Stimulated activated naive CD8-positive, alpha-beta T cell treated with anti-CD3 and anti-CD28 coated beads, Interleukin-15, Interleukin-2, amounts not matched to agents 100 U/mL and 50 U/mL, for 24 hours (primary cell): ENCODE measurements at places on chromosomes 2 and 18.

DNA sequence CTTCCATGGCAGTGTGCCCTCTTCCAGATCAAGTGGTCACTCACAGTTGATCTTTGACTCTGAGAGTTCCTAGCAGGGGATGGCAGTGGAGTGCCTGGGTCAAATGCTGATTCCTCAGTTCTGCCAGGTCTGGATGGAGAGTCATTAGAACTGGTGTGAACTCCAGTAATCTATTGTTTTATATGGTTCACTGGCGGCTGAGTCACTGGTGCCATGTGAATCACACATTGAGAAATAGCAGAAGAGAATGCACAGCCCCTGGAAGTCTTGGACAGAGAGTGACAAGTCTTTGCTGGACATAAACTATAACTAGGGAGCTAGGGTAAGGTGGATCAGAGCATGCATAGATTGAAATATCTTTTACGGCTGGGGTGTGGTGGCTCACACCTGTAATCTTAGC lies 86.9 kb downstream of the EIF2AK3 start:
- DNase-seq: no peak

DNA sequence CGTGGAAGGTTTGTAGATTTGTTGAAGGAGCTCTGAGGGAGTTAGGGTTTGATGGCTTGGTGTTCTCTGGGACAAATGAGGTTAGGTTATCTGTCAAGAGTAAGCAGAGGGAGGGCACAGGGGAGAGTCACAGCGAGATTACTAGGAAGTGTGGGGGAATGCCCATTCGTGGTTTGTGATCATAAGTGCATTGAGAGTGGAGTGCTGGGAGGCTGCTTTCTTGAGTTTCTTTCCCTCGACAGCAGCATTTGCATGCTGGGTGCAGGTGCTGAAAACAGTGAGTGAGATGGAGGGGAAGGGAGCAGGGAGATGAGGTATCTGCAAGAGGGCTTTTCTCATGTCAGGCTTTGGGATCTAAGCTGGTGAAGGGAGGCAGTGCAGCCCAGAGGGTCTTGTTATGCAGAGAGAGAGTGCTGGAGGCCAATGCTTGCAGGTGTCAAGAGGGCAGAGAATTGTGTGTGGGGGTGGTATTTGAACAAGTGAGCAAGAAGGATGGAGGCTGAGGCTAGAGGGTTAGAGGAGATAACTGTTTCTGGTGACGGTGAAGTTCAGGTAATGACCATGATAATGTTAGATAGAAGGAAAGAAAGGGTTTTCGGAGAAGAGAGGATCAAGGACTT lies 8.8 kb downstream of the RALB start:
- DNase-seq: peak; percentile 58

DNA sequence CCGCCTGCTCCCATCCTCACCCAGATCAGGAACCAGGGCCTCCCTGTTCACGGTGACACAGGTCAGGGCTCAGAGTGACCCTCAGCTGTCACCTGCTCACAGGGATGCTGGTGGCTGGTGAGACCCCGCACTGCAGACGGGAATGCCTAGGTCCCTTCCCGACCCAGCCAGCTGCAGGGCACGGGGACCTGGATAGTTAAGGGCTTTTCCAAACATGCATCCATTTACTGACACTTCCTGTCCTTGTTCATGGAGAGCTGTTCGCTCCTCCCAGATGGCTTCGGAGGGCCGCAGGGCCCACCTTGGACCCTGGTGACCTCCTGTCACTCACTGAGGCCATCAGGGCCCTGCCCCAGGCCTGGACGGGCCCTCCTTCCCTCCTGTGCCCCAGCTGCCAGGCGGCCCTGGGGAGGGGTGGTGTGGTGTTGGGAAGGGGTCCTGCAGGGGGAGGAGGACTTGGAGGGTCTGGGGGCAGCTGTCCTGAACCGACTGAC lies 31.7 kb downstream of the GPC1 start:
- DNase-seq: no peak

DNA sequence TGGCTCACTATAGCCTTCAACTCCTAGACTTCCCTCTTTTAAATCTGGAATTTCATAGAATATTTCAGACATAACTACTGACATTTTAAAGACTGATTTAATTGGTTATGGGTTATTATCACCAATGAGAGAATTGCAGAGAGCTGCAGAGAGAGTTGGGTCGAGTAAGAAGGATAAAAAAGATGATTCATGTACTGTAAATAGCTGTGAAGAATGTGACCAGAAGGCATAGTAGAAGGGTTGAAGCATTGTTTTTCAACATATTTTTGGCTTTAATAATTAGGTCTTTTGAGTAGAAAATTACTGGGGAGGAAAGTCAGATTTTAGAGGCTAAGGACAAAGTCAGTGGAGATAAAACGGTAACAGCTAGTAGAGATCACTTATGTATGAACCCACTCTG lies 503.2 kb upstream of the SLC8A1 start:
- no peak for DNase-seq

GRCh38 chr2:228227466-228227865 lies 46.0 kb upstream of the SPHKAP start:
- DNase-seq: no peak

- DNase-seq: no peak
Measured at GRCh38 chr2:77372636-77373035, 149.5 kb downstream of the LRRTM4 start.

- no peak for DNase-seq
Measured at GRCh38 chr2:176473177-176473576, 203.9 kb downstream of the MTX2 start.

DNA sequence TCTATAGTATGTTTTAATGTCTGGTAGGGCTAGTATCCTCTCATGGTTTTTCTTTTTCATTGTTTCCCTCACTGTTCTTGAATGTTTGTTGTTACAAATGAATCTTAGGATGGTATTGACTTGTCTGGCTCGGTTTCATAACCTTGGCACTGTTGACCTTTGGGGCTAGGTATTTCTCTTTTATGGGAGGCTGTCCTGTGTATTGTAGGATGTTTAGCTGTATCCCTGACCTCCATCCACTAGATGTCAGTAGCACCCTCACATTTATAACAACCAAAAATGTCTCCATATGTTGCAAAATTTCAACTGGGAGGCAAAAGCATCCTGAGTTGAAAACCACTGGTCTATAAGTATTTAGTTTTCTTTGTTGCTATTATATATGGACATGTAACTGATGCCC lies 7.0 kb upstream of the AOX1 start:
- no peak for DNase-seq

GRCh38 chr18:10306779-10307178 lies 147.7 kb upstream of the APCDD1 start:
- no peak for DNase-seq

DNA sequence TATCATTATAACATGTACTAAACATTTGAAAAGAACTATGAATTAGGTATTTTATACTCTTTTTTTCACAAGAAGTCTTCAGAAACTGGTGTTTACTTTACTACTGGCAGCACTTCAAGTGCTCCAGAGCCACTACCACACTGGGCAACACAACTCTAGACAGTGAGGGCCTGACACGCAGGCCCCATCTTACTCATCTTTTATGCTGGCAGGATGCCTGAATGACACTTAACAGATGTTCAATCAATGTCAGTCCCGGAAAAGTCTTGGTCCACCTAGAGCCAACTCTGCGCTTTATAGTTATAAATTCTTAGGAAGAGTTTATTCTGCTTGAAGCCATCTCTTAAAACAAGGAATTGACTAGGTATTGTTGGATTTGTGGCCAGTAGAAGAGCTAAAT lies 8.7 kb upstream of the WIPF1 start:
- no peak for DNase-seq

DNA sequence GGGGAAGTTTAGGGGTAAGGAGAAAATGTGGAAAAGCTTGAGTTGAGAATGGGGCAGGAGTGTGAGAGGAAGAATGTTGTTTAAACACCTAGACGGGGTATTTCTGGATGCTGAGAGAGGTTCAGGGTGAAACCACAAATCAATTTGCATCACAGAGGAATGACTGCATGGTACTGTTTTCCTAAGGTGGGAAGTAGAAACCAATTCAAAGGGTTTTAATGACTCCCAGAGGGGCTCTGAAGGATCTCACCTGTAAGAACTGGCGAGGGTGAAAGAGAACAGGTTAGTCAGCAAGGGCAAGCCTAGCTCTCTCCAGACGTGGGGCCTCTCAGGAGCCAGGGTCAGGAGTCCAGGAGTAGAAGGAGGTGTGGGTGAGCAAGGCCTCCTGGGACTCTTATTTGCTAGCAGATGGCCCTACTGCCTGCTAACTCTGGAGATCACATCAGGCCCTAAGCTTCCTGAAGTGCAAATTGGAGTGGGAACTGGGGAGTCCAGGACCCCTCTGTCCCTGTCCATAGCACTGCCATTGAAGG lies 133.0 kb upstream of the CELF4 start:
- no peak for DNase-seq

DNA sequence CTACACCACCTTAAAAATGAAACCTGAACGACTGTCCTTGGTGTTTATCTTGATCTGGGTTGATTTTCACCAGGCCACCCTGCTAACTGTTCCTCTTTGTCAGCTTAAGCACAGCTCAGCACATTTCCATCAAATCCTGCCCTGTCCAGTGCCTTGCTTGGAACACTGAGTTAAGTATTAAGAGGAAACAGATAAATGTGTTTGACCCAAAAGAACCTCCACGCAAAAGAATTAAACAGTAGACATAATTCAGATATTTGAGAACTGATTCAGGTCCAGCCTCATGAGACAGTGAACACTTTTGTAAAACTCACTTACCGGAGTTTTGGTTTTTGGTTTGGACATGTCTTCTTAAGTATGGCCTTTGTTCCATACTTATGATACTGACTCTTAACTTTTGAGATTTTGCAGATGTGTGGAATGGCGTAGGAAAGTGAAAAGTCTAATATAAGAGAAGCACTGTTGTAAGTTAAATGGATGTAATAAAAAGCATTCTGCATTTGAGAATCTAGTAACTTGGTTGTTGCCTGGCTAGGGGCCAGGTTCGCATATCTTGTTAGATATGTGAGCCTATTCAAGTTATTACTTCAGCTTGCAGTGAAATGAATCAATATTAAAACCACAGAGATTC lies 88.9 kb upstream of the SERPINE2 start:
- DNase-seq: no peak

DNA sequence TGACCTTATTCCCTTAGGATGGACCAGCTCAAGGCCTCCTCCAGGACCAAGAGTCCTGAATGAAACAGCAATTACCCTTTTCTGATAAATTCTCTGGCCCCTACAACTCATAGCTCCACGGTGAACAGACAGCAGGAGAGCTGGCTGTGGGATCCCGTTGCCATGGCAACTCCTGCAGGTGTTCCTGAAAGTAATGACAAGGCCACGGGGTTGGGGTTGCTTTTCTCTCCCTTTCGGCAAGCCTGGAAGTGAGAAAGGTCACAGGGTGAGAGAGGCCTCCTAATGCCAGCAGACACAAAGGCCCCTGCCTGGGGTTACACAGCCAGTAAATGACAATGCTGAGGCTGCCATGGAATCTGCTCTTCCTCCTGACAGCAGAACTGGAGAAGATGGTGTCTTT lies 403.0 kb downstream of the NBAS start:
- DNase-seq: no peak

GRCh38 chr2:31523871-31524492 lies 56.8 kb downstream of the SRD5A2 start:
- peak; percentile 58 for DNase-seq

GRCh38 chr2:3129867-3130266 lies 247.8 kb downstream of the EIPR1 start:
- DNase-seq: no peak

DNA sequence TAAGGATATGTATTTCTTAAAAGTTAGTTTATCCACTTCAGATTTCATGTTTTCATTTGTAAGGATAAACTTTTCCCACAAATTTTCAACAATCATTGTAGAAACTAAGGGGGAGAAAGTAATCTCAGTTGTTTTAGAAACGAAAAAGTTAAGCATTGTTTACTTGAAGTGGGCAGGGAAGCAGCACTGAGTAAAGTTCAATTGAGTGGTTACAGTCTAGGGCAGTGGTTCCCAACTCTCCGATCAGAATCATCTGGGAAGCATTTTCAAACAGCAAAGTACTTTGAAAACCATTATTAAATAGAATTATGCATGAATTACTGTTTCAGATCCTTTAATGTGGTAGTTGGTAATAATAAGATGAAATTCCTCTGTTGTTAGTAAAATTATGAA lies 12.5 kb downstream of the MRPL35 start:
- DNase-seq: no peak

DNA sequence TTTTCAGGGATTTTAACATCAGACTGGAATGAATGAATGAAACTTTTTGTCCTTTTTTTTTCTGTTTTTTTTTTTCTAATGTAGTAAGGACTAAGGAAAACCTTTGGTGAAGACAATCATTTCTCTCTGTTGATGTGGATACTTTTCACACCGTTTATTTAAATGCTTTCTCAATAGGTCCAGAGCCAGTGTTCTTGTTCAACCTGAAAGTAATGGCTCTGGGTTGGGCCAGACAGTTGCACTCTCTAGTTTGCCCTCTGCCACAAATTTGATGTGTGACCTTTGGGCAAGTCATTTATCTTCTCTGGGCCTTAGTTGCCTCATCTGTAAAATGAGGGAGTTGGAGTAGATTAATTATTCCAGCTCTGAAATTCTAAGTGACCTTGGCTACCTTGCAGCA lies 53.4 kb downstream of the SMAD4 start:
- DNase-seq: no peak

DNA sequence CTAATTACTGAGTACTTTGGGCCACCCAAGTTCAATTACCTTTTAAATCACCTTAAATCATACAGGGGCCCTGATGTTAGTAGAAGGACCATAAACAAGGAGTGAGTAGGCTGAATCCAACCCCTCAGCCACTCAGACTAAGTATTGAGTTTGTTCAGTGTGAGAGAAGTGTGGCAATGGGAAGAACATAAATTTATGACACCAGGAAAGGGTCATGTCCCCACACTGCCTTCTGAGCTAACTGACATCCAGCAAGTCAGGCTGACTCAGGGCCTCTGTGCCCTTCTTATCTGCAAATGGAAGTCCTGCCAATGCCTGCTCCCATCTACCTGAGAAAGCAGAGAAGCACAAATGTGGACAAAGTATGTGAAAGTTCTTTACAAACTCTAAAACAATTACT lies 12.9 kb downstream of the PLEKHM3 start:
- no peak for DNase-seq

DNA sequence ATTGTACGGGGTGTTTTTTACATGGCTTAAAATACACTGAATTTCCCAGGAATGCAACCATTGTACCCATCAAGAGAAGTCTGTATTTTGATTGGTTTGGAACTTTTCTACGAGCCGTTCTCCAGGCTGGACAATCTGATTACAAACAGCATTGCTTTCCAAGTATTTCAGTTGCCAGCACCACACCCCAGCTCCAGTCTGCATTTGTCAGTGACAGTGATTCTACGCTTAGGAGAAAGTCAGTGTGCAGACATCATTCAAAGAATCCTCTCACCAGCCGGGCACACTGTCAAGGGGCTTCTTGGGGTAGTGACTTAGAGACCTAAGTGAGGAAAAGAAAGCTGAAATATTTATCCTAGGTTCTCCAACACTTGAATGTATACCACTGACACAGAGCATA lies 194.1 kb downstream of the ANAPC1 start:
- no peak for DNase-seq

DNA sequence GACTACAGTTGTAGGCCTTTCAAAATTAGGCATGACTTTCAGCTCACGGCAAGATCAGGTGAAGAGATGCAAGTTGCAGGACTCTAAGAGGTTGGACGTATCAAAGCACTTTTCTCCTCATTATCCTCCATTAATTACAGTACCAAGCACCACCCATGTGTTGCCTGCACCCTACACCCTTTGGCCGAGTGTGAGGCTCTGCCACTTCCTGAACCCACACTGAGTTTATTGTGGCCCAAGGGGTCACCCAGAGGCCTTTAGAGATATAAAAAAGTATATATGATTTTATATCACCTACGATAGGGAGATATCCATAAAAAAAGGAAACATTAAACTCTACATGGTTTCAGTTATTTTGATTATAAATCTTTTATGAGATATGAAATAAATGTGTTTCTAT lies 2.8 kb downstream of the UGT1A8 start:
- DNase-seq: no peak

- DNase-seq: peak; percentile 49
Measured at GRCh38 chr18:74499633-74500032, 3.5 kb downstream of the CNDP2 start.
